ENCODE measurements at places on chromosomes 1 and 21.
A peak's percentile ranks its signal among the peaks of the same experiment; 100 is the strongest.

- DNase-seq, result no peak
- no peak overlapping the region for H3K4me3 ChIP-seq
- no peaks in the 10 kb centered on the region for H3K36me3 ChIP-seq
- H3K4me1 ChIP-seq, result no peaks in the 10 kb centered on the region
Observed at GRCh38 chr1:182192966-182193365, 131.5 kb upstream of the ZNF648 start.

- H3K36me3 ChIP-seq, result no peaks in the 10 kb centered on the region
- no peaks in the 10 kb centered on the region for H3K4me1 ChIP-seq
- no peak overlapping the region for H3K27ac ChIP-seq
Observed at GRCh38 chr1:234132795-234133194, 228.3 kb downstream of the SLC35F3 start.

GRCh38 chr1:230641900-230642262, 400 bp upstream of the COG2 start:
- peak overlapping the region; percentile 83 for H3K4me3 ChIP-seq
- peaks cover 29% of the 10 kb centered on the region for H3K4me1 ChIP-seq
- H3K27ac ChIP-seq, result no peak overlapping the region
- peaks cover 9% of the 10 kb centered on the region for H3K27me3 ChIP-seq

GRCh38 chr1:211490821-211491415, 1.0 kb downstream of the RD3 start:
- H3K36me3 ChIP-seq, result no peaks in the 10 kb centered on the region
- no peaks in the 10 kb centered on the region for H3K4me1 ChIP-seq
- H3K4me3 ChIP-seq, result no peak overlapping the region
- no peak overlapping the region for H3K27ac ChIP-seq
- DNase-seq, result no peak
- H3K27me3 ChIP-seq, result peaks cover 32% of the 10 kb centered on the region

DNA sequence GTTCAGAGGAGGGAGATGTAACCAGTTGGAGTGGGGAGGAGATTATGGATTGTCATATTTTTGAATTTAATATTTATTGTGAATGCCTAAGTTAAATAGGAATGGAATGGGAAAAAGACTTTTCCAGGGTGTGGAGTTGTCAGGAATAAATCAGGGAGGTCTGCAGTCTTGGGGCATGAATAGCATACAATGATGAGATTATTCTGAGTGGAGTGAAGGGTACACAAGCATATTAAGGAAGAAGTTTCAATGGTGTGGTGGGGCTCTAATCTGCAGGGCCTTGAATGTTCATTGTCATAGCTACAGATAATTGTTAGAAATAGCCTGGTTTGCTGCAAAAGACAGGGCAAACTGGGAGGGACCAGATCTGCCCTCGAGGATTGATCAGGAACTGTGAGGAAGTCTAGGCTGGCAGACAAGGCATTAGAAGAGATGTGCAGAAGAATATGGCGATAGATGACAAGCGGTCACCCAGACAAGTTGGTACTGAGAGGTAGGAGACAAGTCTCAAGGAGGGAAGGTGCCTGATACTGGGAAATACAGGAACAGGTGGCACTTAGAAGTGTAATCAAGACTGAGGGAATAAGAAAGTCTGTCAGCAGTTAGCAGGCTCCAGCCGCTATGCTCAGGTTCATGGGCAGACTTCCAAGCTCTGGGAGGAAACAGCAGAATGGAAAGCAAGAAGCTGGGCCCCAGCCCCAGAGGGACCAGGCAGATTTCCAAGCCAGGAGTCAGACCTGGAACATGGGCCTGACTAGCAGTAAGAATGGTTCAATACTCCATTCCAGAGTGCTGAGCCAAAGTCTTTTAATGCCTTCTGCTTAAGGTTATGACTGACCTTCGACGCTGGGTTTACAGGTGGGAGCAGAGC, 20.9 kb upstream of the RGL1 start:
- no peak for DNase-seq
- no peaks in the 10 kb centered on the region for H3K27me3 ChIP-seq
- no peak overlapping the region for H3K4me3 ChIP-seq

DNA sequence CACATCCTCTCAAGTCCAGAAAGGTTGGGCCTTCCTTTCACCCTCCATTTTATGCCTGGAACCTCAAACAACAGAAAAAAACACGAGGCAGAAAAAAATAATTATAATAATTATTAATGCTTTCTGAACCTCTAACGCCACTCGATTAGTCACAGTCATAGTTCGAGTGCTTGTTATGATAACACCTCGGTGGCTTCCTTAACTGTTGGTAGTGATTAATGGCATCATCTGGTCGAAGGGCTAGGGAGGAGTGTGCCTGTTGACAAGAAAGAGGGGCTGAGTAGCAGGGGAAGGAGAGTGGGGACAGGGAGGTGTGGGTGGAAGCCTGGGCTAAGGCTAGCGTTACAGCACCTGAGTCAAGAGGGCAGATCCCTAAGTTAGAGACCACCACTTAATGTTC, 21.3 kb upstream of the IL10 start:
- no peaks in the 10 kb centered on the region for H3K27me3 ChIP-seq
- no peak overlapping the region for H3K4me3 ChIP-seq
- no peaks in the 10 kb centered on the region for H3K4me1 ChIP-seq
- DNase-seq, result no peak
- no peaks in the 10 kb centered on the region for H3K36me3 ChIP-seq

DNA sequence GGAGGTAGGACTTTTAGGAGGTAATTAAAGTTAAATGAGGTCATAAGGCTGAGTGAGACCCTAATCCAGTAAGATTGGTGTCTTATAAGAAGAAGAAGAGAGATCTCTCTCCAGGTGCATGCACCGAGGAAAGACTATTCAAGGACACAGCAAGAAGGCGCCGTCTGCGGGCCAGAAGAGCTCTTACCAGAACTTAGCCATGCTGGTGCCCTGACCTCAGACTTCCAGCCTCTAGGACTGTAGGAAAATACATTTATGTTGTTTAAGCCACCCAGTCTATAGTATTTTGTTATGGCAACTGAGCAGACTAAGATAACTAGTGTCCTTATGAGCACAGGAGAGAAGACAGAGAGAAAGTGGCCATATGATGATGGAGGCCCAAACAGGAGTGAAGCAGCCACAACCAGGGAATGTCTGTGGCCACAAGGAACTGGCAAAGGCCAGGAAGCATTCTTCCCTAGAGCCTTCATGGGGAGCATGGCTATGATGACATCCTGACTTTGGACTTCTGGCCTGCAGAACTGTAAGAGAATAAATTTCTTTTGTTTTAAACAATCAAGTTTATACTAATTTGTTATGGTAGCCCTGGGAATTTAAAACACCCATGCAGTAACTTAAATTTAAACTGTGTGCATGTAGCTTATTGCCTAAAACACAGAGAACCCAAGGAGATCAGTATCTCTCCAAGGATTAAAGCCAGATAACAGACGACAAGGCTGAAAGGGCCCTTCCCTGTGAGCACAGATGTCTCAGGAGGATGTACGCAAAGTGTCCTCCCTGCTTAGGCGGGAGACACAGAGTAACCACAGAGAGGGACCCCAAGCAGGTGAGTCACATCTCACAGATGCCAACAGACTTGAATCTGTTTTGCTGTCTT, 9.9 kb upstream of the CD58 start:
- DNase-seq, result no peak
- H3K4me1 ChIP-seq, result peaks cover 9% of the 10 kb centered on the region
- no peak overlapping the region for H3K4me3 ChIP-seq
- H3K27me3 ChIP-seq, result no peaks in the 10 kb centered on the region
- no peak overlapping the region for H3K27ac ChIP-seq

DNA sequence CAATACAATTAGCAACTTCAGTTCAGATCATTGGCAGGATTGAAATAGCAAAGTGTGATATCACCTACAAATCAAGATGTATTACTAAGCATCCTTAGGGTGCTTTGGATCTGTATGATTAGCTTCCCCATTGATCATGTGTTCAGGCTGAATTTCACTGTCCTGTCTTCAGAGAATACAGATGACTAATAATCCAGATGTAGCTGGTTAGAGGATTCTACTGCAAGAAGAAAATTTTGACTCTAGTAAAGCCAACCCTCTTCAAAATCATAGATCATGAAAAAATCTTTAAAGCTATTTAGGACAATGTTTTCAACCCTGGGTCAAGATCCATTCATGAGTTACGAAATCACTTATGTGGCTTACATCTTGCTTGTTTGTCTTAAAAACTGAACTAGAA, 184.4 kb downstream of the PTGER3 start:
- H3K27ac ChIP-seq, result no peak overlapping the region
- H3K36me3 ChIP-seq, result no peaks in the 10 kb centered on the region
- no peak overlapping the region for H3K4me3 ChIP-seq
- no peak for DNase-seq
- H3K4me1 ChIP-seq, result no peaks in the 10 kb centered on the region

DNA sequence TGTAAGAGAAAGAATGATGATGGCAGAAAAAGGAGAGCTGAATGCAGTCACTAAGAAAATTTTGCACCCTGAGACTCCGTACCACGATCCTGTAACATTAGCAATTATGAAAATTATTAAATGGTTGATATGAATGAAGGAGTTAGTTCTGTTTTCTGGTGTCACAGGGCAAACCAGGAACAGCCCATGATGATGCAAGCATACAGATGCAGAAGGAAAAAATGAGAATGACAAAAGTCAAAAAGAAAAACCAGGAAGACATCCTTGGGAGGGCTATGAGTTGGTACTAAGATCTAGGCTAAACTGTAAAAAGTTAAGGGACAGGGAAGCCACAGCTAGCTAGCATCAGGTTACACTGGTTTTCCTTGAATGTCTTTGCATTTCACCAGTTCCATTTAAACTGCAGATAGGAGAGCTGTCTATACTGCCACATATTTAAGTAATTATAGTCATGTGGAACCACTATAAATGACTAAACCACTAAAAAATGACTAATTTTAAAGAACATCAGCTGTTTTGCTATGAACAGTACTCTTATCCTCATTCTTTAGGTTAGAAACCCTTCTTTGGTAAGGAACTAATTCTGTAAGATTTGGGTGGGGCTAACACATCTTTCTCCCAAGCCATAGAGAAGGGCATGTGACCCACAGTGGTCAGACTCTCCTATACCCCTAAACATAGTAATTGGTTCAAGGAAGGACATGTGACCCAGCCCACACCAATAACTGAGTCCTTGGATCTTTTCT, 11.4 kb downstream of the DOCK7 start:
- H3K4me1 ChIP-seq, result no peaks in the 10 kb centered on the region
- no peaks in the 10 kb centered on the region for H3K36me3 ChIP-seq
- no peaks in the 10 kb centered on the region for H3K27me3 ChIP-seq
- no peak overlapping the region for H3K4me3 ChIP-seq
- no peak for DNase-seq

- H3K36me3 ChIP-seq, result no peaks in the 10 kb centered on the region
- no peak overlapping the region for H3K4me3 ChIP-seq
- no peak overlapping the region for H3K27ac ChIP-seq
- peaks cover 5% of the 10 kb centered on the region for H3K27me3 ChIP-seq
- no peaks in the 10 kb centered on the region for H3K4me1 ChIP-seq
- no peak for DNase-seq
Observed at GRCh38 chr1:31433396-31433930, 20.4 kb downstream of the SERINC2 start.

GRCh38 chr1:214540324-214540723, 11.1 kb downstream of the PTPN14 start:
- no peak overlapping the region for H3K27ac ChIP-seq
- no peak overlapping the region for H3K4me3 ChIP-seq
- H3K36me3 ChIP-seq, result no peaks in the 10 kb centered on the region
- peaks cover 9% of the 10 kb centered on the region for H3K4me1 ChIP-seq

DNA sequence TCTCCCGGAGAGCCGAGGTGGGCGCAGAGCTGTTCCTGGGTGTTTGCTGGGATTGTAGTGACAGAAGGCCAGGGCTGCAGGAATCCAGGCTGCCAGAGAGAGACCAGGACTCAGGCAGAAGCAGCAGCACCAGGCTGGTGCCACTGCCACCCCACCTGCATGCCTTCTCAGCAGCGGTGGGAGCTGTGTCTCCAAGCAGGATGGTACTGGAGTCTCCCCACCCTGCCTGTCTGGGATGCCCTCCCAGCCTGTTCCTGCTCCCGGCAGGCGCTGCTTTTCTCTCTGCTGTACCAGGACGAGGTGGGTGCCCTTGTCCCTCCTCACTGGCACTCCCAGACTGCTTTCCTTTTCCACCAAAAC, 4.5 kb upstream of the HES4 start:
- H3K27me3 ChIP-seq, result peaks cover 68% of the 10 kb centered on the region
- no peak overlapping the region for H3K27ac ChIP-seq
- peaks cover 43% of the 10 kb centered on the region for H3K4me1 ChIP-seq

- H3K27ac ChIP-seq, result no peak overlapping the region
- H3K4me3 ChIP-seq, result no peak overlapping the region
- no peak for DNase-seq
- no peaks in the 10 kb centered on the region for H3K27me3 ChIP-seq
- H3K36me3 ChIP-seq, result no peaks in the 10 kb centered on the region
Observed at GRCh38 chr1:162629651-162630050, 2.6 kb upstream of the DDR2 start.

GRCh38 chr1:18716785-18717678, 86.4 kb downstream of the PAX7 start:
- no peak overlapping the region for H3K4me3 ChIP-seq
- H3K27ac ChIP-seq, result no peak overlapping the region
- DNase-seq, result no peak
- H3K4me1 ChIP-seq, result no peaks in the 10 kb centered on the region

GRCh38 chr21:46071082-46071481, 26.8 kb upstream of the COL6A2 start:
- no peak overlapping the region for H3K4me3 ChIP-seq
- no peak for DNase-seq
- H3K27ac ChIP-seq, result no peak overlapping the region
- no peaks in the 10 kb centered on the region for H3K4me1 ChIP-seq
- peaks cover 22% of the 10 kb centered on the region for H3K27me3 ChIP-seq

- no peaks in the 10 kb centered on the region for H3K4me1 ChIP-seq
- H3K27ac ChIP-seq, result no peak overlapping the region
- no peak overlapping the region for H3K4me3 ChIP-seq
- no peak for DNase-seq
- no peaks in the 10 kb centered on the region for H3K27me3 ChIP-seq
Observed at GRCh38 chr1:41160498-41161110, 81.5 kb downstream of the SCMH1 start.

DNA sequence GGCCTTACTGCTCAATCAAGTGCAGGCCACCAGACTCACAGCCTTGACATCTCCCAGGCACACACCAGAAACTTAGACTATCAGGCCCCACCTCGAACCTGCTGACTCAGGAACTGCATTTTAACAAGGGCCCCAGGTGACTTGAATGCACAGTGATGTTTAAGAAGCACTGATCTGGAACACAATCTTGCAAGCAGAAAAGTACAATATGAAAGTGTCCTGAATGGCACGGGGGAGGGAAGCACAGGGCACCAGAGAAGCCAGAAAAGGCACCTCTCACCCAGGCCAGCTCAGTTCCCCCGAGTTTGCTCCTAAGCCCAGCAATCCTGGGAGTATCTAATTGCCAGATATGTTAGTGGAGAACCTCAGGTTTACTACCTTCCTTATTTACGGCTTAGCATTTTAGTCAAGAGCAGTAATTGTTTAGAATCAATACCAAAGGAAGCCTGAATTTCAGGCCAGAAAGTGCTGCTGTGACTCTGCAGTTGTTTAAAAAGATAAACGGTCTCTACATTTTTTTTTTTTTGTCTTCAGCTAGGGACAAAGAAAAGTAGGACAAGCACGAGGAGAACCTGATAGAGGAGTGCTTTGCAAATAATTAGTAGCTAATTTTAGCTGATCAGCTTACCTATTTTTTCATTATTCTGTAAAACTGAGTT, 50.9 kb upstream of the CDC42BPA start:
- no peak overlapping the region for H3K4me3 ChIP-seq
- H3K27me3 ChIP-seq, result no peaks in the 10 kb centered on the region
- no peak overlapping the region for H3K27ac ChIP-seq
- no peaks in the 10 kb centered on the region for H3K36me3 ChIP-seq
- DNase-seq, result no peak

GRCh38 chr1:180131510-180131909, 23.2 kb upstream of the QSOX1 start:
- H3K4me3 ChIP-seq, result no peak overlapping the region
- no peaks in the 10 kb centered on the region for H3K27me3 ChIP-seq
- no peak for DNase-seq
- peak overlapping the region; percentile 79 for H3K27ac ChIP-seq
- H3K36me3 ChIP-seq, result no peaks in the 10 kb centered on the region
- peaks cover 34% of the 10 kb centered on the region for H3K4me1 ChIP-seq
